ENCODE measurements at places on chromosomes 7 and 10.

DNA sequence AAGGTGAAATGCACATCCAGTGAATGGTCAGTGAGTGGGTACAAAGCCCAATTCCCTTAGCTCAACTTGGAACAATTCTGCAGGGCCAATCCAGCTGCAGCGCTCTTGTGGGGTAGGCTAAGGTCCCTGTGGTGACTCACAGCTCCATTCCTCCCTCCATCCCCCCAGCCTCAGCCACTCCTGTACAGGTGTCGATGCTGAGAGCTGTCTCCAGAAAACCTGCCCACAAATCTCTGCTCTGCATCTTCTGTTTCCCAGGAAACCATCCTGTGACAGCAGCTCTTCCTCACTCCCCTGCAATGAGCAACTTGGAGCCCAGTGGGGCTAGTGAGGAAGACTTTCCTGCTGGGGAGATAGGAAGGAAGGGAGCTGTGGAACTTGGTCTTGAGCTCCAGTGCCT lies 244.7 kb upstream of the GPR26 start:
- DNase-seq, result no peak

DNA sequence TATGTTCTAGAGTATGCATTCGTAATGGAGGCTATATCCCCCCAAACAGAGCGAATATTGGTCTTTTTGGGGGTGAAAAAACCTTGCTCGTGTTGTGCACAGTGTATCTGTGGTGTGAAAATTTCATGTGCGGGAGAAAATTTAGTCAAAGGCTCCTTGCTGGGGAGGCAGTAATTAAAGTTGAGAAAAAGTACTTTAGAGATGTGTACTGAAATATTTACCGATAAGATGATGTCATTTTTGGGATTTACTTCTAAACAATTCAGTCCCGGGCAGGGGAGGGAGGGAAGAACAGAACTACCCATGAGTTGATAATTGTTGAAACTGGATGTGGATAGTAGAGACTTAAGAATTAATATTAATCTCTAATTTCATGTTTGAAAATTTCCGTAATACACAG lies 9.3 kb downstream of the RBM17 start:
- DNase-seq, result no peak

DNA sequence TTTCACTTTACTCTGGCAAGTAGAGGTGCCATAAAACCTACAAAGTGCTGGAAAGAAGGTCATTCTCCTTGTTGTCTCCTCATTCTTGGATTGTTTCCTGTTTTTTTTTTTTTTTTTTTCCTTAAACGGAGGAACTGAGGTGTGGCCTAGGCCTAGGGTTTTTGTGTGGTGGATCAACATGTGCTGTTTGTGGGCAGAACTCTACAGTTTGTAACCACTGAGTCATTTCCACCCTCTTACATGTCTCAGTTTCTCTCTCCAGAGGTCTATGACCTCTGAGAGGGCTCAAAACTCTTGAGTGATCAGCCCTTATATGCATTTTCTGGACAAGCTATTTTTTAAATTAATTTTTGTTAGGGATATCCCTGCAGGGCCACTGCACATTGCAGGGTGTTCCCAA lies 296.0 kb downstream of the PPP1R3A start:
- DNase-seq, result no peak

DNA sequence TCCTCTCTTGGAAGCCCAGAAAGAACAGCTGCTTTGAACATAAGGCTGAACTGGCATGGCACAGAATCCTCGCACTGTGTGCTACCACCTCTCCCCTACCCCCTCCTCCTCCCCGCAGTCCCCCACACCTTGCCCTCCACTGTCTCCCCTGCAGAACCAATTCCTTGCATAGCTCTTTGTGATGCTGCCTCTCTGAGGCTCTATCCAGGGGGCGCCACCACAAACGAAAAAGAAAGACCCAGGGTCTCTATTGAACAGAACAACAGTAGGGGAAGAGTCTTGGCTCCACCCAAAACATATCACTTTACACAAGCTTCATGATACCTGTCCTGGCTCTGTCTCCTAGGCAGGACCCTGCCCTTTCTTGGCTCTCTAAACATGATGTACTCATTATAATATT lies 26.2 kb upstream of the EBLN1 start:
- DNase-seq, result no peak

GRCh38 chr7:78514634-78515033 lies 716.1 kb downstream of the PHTF2 start:
- DNase-seq, result no peak

DNA sequence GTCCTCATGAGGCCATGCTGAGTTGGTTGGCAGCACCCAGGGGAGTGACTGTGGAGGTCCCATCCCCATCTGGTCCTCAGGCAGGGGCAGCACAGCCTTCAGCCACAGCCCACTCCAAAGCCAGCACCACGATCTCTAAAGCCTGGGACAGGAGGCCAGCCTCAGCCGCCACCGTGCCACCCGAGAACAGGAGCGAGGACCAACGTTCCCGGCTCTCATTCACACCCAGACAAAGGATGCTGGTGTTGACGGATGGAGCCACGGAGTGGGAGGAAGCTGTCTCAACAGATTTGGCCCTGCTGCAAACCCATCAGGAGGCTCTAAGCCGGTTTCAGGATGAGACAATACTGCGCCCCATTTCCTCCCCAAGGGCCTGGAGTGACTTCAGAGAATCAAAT lies 42.7 kb upstream of the PPP2R2D start:
- DNase-seq, result no peak

DNA sequence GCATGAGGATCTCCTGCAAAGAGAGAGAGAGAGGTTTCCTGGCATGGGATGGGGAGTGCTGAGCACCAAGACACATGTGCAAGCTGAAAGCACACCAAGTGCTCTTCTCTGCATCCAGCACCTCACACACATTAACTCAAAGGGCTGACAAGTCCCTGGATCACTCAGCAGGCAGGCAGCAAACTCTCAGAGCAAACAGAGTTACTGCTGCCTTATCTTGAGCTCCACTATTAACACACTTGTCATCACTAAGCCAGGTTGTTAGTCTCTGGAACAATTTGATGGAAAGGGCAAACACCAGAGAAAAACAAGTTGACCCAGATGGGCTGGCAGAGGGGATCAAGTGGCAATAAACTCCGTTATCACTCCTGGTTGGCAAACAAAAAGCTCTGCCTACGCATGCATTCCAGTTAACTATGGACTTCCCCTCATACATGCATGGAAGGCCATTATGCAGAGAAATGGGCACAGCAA lies 349.9 kb downstream of the KCNMA1 start:
- peak; percentile 78 for DNase-seq

DNA sequence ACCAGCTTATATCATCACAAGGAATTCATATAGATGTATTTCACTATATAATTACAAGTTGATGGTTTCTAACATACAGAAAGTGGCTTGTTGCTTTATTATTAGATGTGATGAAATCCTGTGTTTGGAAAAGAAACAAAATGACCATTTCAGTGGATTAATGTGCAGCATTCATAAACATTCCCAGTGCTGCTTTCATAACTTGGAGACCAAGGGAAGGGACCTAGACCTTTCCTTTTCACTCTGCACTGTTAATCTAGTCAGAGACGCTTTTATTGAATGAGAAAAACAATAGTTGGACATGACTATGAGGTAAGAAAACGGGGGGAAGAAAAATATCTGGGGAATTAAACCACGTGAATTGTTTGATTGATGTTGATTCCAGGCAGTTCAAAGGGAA lies 160.0 kb downstream of the HDAC9 start:
- DNase-seq, result no peak
